ENCODE measurements at places on chromosomes 2 and 18.

DNA sequence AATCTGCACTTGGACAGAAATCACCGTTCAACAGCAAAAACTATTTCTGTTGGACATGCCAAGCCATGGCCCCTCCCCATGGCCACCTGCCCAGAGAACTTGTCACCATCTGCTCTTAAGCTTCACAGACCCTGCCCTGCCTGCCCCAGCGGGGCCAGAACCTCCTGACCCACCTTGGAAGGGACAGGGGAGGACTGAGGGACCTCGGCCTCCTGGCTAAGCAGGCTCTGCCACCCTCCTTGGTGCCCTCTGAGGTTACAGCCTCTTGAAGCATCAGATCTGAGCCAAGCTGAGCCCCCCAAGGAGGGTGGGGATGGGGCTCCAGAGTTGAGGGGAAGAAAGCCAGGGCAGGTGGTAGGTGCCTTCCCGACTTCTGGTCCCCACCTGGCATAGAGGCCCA lies 6.5 kb downstream of the TEX261 start:
- peak; percentile 17 for DNase-seq

DNA sequence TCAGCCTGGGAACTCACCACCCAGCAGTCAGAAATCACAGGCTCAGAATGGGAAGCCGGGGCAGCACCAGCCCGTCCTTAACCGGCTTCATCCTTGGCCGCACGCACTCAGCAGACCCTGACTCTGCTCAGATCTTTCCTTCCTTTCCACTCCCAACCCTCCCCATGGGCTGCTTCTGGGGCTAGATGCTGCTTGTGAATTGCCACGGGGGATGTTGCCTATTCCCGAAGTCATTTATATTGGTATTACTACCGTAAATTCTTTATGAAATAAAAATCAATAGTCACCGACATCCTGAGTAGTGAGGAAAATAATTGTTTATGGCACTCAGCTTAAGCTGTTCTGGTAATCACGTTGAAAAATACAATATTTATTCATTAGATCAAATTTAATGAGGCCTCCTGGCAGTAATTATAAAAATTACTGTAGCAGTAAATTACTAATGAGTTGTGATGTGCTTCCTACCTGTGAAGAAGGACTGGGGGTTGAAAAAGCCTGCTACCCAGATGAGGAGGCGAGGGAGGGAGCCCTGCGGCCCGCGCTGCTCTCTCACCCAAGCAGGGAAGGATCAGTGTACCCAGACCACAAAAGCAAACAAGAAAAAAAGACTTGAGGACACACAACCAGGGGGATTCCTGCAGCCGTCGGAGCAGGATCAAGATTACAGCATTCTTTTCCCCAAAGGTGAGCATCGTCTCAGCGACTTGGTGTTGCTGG lies 31.5 kb downstream of the CDCA7 start:
- no peak for DNase-seq

DNA sequence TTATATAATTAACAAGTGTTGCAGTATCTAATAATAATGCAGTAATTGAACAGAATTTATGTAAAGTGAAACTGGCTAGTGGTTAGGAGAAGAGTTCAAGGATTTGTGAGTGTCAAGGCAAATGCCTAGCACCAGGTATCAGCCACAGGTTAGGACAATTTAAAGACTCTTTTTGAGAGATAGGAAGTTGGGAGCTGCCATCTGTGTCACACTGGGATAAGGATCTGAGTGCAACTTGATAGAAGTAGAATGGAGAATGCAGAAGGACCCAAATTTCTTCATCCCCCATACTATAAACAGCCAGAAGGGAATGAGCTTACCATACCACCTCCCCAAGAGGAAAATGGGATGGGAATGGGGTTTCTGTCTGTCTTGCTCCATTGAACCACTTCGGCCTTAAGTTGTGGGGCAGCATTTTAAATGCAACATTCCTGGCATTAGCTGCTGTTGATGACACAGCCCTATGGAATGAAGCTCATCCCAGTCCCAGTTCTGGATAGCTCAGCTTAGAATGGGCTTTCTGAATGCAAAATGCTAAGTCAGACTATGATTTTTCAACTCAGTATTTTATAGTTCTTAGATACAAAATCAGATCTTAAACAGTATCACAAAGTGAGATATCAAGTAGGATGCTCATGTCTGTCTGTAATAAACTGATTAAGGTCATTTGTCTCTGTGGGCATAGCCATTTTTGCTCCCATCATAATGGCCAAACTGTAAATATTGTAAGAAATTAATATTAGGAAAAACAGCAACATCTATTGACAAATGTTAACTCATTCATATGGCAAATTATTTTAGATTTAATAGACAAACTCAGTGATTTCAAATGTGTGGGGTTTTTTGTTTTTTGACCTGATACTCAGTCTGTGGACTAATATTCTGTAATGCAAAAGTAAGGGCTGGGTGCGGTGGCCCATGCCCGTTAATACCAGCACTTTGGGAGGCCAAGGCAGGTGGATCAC lies 44.0 kb downstream of the GPR155 start:
- DNase-seq, result no peak

DNA sequence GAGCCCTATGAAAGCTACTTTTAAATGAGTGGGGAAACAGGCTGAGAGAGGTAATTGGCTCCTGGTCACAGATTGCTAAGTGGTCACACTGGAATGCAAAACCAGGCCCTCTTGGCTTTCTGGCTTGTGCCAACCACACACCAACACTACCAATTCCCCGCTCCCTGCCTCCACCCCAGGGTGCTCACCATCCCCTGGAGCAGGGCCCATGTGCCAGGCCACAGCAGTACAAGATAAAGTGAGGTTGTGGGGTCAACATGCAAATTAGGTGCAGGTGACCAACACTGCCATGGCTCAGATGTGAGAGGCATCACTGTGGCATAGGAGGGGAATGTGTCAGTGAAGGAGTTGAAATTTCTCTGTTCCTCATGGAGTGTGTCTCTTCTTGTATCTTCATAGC lies 312.5 kb downstream of the MYCN start:
- no peak for DNase-seq

DNA sequence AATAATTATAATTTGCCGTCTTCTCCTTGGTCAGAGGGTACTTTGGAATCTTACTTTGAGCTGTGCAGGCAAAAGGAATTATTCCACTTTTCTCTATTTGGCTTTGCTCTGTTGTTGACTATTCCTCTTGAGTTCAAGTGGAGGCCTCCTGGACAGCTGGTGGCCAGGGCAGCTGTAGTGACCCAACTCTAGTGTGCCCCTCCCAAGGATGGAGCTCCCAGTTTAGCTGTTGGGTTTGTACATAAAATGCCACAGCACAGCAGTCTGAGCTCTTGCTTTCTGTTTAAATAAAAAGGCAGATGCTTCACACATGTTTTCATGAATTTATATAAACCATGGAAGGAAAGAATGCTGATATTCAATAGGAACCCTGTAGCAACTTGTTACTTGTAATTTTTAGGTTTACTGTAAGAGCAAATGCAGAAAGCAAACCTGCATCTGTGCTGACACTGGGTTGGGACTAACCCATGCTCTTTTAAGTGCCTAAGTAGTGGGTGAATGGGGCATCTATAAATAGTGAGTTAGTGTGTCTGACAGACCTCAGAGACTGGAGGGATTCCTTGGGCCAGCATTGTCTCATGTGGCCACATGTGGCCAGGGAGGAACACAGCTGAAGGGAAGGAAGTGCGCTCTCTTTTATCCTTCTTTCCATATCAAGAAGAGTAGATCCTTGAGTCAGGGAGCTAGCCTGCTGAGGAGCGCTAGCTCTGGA lies 121.8 kb downstream of the FHOD3 start:
- no peak for DNase-seq

DNA sequence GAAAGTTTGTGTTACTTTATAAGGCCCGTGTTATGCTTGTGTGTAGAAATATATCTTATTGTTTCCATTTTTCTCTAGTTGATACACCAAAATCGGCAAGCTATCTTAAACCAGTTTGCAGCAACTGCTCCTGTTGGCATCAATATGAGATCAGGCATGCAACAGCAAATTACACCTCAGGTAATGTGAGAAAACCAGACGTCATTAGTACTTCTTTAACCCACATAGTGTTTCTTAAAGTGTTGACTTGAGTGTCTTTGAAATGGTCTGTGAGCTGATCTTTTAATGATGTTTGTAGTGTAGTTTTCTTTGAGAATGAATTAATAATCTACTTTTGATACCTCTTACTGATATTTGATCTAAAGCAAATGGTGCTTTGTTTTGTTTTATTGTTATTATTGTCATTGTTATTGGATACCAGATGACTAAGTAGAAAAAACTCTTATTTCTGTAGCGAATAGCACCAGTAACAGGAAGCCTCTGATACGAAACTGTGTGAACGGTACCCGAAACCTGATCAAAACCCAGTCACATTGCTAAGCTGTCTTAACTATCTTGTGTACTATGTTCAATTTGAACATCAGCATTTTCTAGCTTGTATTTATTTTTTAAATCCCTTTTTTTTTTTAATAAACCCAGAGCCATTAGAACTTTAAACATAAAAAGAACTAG lies 53.7 kb downstream of the PTRHD1 start:
- DNase-seq, result no peak

- no peak for DNase-seq
These were observed 211.5 kb upstream of the RAB6C start for GRCh38 chr2:129768036-129768386.

DNA sequence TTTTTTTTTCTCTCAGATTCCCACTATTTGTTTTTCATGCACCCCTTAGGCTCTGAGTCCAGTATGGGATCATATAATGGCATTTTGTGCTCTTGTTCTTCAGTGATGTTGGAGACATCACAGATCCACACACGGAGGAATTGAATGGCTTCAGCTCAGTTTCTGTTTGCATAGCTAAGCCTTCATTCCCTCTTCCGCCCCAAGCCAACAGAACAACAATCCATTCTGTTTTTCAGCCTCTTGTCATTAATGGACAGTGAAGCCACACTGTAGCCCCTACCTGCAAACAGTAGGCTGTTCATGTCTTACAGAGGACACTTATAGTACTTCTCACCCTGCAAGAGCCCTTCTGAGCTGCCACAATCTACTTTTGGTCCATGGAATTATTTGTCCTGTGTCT lies 64.0 kb upstream of the ZSWIM2 start:
- no peak for DNase-seq

DNA sequence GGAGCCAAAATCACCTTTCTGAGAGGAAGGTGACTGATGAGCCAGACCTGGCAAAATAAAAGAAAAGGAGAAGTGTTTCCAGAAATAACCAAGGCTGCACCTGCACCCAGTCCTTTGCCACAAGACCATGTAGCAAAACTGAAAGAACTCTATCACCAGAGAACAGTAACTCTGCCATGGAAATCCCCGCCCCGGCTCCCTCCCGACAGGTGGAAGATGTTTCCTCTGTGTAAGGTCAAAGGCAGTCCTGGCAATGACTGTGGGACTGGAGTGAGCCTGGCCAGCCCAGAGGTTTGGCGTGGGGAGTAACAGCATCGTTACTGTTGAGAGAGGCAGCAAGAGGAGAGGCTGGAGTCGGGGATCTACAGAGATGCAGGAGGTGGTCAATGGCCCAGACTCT lies 42.3 kb downstream of the SPRED2 start:
- peak; percentile 68 for DNase-seq

All from left colon (tissue), 2 donors.